ENCODE measurements at places on chromosomes 4 and X.

DNA sequence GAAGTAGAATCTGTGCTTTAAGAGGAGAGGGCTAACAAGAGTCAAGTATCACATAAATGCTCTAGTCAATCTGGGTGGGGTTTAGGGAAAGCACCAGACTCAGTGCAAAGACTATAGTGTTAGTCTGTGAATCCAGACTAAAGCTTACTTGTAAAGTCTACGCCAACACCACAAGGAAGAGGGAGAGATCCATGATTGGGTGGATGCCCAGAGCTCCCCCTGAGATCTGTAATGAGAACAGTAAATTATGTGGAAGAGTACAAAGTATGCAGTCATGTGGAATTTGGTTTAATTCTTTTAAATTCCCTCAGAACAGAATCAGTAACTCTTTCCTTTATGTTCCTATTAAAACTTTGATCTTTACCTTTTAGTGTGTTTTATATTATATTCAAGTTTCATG, 354.7 kb upstream of the SPANXN4 start:
- DNase-seq = no peak

DNA sequence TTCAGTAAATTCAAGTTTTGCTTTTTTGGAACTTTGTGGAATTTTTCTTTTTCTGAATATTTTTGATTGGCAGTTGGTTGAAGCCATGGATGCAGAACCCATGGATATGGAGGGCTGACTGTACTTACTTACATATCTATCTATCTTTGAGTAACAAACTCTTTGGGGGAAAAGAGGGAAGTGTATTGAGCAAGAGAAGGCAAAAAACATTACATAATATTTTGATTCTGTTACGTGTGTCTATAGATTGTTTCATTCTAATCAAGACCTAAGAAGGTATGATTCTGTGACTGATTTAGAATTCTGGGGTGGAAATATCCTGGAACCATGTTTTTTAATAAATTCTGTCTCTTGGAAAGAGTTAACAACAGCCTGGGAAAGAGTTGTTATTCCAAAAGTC, 31.5 kb downstream of the GRSF1 start:
- no peak for DNase-seq

DNA sequence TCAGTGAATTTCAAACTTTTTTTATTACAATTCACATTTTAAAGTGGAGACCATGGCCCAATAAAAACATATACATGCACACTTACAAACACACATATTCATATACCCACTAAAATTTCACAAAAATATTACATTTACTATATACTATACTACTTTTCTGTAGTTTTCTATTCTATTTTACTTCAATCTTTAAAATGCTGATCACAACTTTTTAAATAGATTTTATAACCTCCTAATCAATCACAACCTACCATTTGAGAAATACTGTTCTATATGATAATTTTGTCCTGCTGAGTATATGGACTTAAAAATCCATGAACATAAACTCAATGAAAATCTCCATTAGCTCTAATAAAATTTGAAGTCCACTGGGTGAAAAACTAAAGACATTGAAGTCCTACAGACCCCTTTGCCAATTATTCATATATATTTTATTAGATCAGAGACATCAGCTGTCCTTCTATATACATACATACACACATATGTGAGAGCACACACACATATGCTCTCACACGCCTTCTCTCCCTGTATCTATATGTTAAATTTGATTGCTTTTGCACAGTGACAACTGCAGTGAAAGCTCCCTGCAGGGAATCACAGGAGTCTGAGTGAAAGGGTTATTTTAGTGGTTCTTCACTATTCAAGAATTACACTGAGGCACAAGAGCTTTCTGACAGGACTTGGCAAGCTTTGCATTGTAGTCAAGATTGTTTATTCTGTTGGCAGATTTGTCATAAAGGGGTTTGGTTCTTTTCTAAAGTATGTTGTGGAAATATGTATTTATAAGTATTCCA, 46.7 kb upstream of the PRDM8 start:
- no peak for DNase-seq

GRCh38 chr4:138757432-138757831, 258.1 kb upstream of the NOCT start:
- DNase-seq = no peak

- DNase-seq = no peak
These were observed 8.7 kb downstream of the FABP2 start for GRCh38 chr4:119313237-119313636.

DNA sequence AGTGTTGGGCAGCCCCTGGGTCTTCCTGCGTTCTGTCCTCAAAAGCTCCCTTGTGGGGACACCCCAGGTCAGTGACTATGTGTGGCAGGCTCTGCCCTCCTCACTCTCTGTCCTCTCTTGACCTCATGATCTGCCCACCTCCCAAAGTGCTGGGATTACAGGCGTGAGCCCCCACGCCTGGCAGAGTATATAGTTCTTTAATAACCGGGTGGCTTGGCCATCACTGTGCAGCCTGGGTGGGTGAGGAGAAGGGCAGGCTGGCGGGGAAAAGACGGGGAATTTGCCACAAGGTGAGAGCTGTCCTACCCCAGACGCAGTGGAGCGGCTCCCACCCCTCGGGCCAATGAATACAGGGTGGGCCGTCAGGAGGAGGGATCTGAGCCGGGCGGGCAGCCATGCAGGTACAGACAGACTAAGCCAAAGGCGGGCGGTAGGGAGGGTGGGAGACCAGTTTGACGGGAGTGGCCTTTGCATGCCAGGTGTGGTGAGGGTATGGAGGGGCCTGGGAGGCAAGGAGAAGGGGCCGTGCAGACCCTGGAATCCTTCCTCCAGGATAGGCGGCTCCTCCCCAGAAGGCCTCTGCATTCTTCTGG, 2.5 kb downstream of the SH3BP2 start:
- no peak for DNase-seq

- no peak for DNase-seq
These were observed 336.2 kb upstream of the PPARGC1A start for GRCh38 chr4:24226023-24226422.

- DNase-seq = no peak
These were observed 336.7 kb upstream of the GNPDA2 start for GRCh38 chr4:45062935-45063545.

DNA sequence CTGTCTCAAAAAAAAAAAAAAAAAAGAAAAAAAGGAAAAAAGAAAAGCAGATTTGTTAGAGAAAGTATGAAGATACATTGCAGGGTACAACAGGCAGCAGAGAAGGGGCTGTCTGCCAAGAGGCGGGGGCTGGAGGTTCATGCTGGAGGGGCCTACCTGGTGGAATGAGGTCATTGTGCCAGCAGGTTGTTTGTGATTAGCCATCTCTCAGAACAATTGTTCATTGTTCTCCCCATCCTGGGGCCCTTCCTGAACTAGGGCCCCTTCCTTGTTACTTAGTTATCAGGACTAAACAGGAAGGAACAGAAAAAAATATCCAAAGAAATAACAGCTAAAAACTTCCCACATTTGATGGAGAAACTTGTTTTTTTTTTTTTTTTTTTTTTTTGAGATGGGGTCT, 14.0 kb upstream of the GPKOW start:
- DNase-seq = no peak

- no peak for DNase-seq
These were observed 462.2 kb downstream of the INPP4B start for GRCh38 chr4:142383800-142384470.

GRCh38 chr4:785332-786073, 40.4 kb downstream of the CPLX1 start:
- no peak for DNase-seq

DNA sequence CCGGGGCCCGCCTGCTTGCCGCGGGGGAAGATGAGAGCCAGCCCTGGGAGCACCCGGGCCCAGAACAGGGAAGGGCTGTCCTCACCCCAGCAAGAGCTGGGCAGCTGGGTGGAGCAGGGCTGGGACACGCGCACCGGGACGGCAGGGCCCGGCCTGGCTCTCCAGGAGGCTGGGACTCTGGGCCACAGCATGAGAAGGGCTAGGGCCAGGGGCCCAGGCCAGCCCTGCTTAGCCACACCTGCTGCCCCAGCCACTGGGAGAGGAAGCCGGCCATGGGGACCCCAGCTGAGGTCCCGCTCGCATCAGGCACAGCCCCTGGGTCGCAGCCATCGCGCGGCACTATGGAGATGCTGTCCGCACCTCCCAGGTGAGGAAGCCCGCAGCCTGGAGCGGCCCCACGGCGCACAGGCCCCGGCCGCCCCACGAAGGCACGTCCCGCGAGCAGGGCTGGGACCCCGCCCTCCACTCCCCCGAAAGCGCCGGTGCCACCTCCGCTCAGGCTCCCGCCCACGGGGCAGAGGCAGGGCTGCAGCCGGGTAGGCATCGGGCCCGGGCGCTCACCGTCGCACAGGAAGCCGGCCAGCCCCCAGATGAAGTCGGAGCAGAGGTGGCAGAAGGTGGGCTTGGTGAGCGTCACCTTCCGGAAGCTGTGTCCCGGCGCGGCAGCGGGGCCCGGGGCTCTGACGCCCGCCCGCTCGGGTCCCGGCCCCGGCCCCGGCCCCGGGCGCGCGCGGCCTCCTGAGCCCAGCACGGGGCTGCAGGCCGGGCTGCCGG, 531 bp downstream of the DGKQ start:
- peak; percentile 49 for DNase-seq

GRCh38 chr4:24190761-24191695, 301.2 kb upstream of the PPARGC1A start:
- DNase-seq = no peak

DNA sequence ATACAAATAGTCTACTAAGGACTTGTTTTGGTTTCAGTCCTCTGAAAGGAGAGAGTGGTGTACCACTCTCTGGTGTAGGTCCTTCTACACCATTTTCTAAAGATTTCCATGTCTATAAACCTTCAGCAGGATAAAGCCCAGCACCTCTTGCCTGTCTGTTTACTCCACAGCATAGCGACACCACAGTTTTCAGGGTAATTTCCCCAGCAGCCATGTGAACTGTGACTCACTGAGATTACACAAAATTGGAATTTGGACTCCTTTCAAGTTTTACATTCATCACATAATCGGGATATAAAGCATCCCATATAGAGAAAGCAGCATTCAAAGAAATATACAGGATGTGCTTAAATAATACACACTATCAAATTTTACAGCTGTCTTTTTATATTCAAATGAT, 229.6 kb downstream of the PRDM5 start:
- DNase-seq = no peak

GRCh38 chrX:1464971-1465285, 12.2 kb upstream of the ASMTL start:
- no peak for DNase-seq

DNA sequence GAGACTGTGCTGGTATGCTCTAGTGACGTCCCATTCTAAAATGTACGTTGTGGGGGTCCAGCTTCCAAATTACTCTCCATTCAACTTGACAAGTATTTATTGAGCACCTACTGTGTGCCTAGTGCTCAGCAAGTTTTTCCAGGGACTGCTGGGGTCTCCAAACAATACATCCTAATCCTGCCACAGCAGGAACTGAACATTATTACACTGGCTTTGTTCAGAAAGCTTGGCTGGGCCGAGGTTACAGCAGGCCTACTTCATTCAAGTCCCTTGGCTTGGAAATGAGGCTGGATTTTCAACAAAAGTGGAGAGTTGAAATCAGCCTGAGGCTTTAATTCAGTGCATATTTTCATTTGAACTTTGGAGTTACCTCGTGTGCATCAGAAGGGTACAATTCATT, 78.0 kb downstream of the GUCY2F start:
- no peak for DNase-seq

DNA sequence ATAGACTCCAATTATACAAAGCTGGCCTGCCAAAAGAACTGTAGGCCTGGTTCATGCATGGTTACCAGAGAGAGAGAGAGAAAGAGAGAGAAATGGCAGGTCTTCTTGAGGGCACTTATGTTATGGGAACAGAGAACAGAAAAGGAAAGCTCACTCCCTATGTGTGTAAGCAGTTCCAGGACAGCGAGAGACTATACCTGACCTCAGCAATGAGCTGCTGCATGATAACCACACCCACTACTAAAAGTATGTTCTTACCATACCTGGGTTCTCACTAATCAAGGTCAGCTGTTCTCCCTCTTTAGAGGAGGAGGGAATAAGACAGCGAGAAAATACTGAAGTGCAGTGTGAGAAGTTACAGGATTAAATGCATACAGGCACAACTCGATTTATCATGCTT, 583.3 kb downstream of the GBA3 start:
- no peak for DNase-seq

- no peak for DNase-seq
These were observed 109.4 kb upstream of the AFAP1 start for GRCh38 chr4:8048856-8049676.

DNA sequence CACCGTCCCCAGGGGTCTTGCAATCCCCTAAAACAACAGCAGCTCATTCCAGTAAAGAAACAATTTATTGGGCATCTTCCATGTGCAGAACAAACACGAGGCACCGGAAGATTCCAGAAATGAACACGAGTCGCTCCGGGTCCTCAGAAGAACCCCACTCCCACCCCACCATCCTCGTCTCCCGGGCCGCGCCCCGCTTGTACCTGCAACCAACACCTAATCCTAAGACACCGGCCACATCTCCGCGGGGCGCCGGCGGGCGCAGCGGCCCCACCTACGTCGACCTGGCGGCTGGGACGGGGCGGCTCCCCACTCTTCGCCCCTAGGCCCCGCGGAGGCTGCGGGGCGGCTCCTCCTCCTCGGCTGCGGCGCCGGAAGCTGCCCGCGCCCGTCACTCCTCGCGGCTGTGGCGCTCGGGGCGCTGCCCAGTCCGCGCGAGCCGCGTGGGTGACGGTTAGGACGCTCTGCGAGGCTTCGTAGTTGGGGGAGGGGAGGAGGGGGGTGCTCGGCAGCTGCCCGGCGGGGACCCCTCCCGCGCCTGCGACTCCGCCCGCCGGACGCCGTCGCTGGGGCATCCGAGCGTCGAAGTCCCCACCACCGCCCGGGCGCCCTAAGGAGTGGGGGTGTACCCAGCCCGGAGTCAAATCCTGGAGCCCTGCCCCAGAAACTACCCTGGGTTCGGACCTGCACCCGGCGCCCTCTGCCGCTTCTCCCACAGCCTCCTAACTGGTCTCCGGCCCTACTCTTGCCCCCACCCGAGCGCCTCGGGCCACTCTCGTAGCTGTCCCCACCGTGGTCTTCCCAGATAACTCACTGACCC, at the start of gene CCDC158:
Gene CCDC158, minus strand, starts transcription at position 380 of the 820 bp plus-strand sequence. CDS start 17,934 bp downstream, outside the sequence.
- no peak for DNase-seq

- DNase-seq = no peak
These were observed 186.5 kb upstream of the SLC7A11 start for GRCh38 chr4:138428611-138429010.

GRCh38 chrX:102697494-102697893, 14.8 kb upstream of the GPRASP2 start:
- DNase-seq = no peak

Measured in hematopoietic multipotent progenitor cell treated with erythropoietin and hydrocortisone succinate and interleukin-3 and kit ligand, for 15 days (in vitro differentiated cells).